Breast epithelium (tissue), 4 donors: ENCODE measurements at places on chromosomes 12 and 14. TPM values are rescaled to one million over a fixed set of nuclear protein-coding genes. Genes with fewer than 3 reads are reported as not detected.
A peak's percentile ranks its signal among the peaks of the same experiment; 100 is the strongest.

The PIP4K2C gene
- total RNA-seq: 13.8 TPM

The CTSG gene
- 0.98 TPM for total RNA-seq

The PTPRR gene
- total RNA-seq: 0.98 TPM

The ESPL1 gene
- total RNA-seq: 1.3 TPM

The FLRT2 gene
- 12.6 TPM for total RNA-seq

The STK38L gene
- 29.4 TPM for total RNA-seq

The COPS7A gene
- total RNA-seq: 72.2 TPM

The NT5DC3 gene
- 12.5 TPM for total RNA-seq

The CLEC1A gene
- 6.9 TPM for total RNA-seq

The TMEM120B gene
- 5.4 TPM for total RNA-seq

The BRI3BP gene
- total RNA-seq: 5.0 TPM

The SYCP3 gene
- 0.33 TPM for total RNA-seq

GRCh38 chr14:81366214-81366613 lies 33.9 kb downstream of the STON2 start:
- DNase-seq: no peak

DNA sequence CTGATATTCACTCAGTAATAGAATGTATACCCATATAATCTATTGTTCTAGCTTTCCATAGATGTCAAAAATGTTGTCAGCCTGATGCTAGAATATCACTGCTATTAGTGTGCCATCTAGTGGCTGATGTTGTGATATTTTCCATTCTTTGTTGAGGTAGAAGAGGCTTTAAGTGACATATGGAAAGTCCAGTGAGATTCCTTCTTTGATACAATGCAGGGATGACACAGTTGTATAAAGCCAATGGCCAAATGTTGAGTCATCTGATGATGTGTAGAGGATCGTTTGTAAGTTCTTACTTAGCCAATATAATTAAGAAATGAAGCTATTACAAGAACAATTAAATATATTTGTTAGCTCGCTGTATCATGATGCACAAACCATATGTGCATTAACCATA lies 58.1 kb upstream of the PCED1B start:
- DNase-seq: no peak

- DNase-seq: no peak
Measured at GRCh38 chr12:7667125-7667524, 1.4 kb upstream of the APOBEC1 start.

DNA sequence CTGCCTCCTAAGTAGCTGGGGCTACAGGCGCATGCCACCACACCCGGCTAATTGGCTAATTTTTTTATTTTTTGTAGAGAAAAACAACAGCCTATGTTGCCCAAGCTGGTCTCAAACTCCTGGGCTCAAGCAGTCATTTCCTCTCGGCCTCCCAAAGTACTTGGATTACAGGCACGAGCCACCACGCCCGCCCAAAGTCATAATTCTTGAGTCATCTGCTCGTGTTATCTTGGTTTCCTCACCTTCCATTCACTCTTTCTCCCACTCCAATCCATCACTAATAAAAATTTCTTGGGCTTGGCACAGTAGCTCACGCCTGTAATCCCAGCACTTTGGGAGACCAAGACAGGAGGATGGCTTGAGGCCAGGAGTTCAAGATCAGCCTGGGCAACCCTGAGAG lies 32.0 kb downstream of the ITGA7 start:
- DNase-seq: no peak

DNA sequence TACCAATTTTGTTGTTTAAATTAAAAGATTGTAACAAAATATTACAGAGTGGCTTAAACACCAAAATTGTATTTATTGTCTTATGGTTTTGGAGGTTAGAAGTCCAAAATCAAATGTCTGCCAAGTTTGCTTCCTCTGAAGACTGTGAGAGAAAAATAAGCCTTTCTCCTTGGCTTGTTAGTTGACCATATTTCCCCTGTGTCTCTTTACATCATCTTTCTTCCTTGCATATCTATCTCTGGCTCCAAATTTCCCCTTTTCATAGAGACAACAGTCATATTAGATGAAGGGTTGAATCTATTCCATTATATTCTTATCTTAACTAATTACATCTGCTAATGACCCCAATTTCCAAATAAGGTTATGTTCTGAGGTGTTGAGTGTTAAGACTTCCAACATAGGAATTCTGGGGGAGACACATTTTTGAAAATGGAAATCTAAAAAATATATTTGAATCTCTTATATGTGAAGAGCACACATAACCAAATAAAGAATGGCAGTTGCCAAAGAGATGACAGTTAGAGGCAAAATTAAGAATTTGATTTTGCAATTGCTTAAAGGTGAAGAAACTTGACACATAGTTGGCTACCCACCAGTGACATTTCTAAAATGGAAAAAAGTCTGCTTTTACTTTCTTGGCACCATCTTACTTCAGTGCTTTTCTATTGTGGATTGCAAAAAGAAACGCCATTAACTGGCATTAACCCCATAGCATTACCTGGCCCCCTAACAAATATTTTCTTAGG lies 407.2 kb downstream of the FSCB start:
- DNase-seq: no peak

GRCh38 chr12:76264611-76265012 lies 83.6 kb downstream of the BBS10 start:
- no peak for DNase-seq

GRCh38 chr14:95523051-95523814 lies 6.8 kb upstream of the SYNE3 start:
- DNase-seq: no peak

GRCh38 chr14:49892301-49892635 lies 614 bp upstream of the ARF6 start:
- DNase-seq: peak; percentile 75

DNA sequence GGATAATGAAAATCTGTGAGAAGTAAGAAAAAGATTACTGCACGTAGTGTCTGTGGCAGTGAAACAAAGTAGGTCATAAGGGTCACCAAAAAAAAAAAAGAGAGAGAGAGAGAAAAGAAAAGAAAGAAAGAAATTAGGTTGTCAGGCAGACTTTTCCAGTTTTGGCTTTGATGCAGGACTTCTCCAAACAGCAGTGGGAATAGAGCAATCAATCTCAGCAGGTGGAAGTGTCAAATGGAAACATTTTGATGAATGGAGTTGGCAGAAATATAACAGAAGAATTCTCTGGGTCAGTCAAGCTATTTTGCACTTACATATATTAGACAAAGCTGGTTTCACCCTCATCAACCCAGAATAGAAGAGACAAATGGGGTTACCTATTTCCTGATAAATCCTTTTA lies 745.8 kb downstream of the SLC6A15 start:
- DNase-seq: no peak

DNA sequence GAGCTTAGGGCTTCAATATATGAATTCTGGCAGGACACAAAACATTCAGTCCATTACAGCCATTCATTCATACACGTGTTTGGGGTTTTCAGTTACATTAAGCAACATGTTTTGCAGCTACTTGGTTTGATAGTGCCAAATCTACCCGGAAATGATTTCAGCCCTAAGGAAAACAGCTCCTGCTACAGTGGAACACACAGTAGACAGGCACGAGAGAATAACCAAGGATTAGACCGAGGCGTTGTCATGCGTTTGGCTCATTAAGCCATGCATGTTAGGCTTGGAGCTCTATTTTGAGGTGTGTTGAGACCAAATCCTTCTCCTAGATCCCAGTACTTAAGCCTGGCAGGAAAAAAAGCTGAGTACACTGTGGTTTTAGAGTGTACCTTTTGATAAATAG lies 177.4 kb downstream of the PRKCH start:
- no peak for DNase-seq

- no peak for DNase-seq
Measured at GRCh38 chr12:93134893-93135285, 205.8 kb upstream of the EEA1 start.

DNA sequence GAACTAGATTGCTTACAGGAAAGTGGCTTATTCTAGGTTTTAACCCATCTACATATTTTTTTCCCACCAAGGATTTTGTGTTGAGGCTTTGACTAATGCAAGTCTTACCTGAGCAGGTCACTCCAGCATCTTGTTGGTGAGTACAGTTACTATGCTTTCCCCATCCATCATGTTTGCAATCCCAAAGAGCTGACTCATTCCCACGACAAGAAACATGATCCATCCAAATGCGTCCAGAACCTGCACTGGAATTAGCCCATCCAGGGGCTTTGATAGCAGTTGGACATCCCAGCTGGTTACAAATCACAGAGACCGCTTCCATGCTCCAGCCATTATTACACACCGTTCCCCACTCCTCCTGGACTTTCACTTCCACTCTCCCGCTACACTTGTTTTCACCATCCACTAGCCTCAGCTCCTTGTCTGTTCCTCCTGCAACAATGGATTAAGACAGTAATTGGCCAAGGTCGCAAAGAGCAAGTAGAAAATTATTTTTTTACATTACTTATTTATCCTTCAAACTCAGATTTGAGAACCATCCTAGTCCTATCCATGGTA lies 2.5 kb downstream of the CD163 start:
- no peak for DNase-seq

DNA sequence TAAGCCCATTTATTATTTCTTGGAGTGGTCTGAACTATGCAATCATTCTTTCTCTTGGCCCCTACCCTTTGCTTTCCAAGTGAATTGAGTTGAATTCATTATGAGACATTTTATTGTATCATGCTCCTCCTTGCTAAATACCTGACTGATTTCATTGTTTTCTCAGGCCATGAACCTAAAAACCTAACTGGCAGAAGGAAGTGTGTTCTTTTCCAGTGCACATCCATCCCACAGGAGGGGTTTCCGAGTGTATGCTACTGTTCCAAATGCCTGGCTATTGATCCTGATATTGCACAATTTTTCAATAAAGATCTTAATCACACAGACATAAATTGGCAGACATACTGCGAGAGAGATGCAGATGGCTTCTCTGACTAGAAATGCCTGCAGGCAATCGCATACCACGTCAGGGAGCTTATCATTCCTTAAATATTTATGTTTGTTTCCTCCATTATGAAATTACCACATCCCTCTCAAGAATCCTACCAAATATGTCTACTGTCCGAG lies 162.2 kb upstream of the EGLN3 start:
- DNase-seq: peak; percentile 34

GRCh38 chr12:9673404-9674225 lies 4.1 kb downstream of the CLEC2D start:
- DNase-seq: no peak

- DNase-seq: no peak
Measured at GRCh38 chr14:106831322-106831720, 1304.9 kb downstream of the TMEM121 start.

DNA sequence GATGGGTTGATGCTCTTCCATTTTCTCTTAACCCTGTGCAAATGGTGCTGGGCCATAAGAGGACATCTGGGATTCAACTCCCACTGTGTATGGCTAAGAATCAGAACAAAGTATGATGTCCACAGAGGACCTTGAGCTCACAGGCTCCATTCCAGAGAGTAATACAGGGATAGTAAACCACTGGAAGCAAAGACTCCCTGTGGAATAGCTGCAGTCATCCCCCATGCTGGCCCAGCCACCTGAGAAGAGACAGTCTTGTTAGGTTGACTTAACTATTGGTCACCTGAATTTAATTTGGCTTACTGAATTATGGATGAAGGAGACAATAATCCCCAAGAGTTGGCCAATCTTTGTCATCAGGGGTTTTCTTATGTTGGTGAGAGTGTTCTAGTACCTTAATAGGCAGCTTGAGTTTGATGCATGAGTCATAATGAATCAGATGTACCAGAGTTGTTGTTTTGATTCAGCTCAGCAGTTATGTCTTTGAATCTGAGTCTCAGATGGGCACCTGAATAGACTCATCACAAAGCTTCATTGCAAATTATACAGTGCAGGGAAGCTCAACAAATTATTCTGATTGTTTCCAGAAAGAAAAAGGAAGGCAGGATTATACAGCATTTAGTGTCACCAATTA lies 122.7 kb downstream of the SSPN start:
- no peak for DNase-seq

DNA sequence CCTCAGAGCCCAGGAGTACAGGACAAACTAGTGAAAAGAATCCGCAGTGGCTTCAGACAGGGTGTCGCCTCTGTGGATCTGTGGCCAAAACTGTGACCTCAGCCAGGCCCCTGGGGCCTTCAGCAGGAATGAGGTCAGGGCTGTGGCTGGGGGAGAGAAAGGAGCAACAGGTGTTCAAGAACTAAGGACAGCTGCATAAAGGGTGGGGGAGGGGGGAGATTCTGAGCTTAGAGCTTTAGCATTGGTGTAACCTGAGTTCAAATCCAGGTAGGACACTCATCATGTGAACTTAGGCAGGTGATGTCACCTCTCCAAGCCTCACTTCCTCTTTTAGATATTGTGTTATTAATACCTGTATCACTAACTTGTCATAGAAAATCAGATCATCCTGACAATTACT lies 40.9 kb upstream of the CORO1C start:
- DNase-seq: no peak

- no peak for DNase-seq
Measured at GRCh38 chr12:127650626-127651025, 616.3 kb upstream of the TMEM132C start.

- DNase-seq: no peak
Measured at GRCh38 chr12:68984796-68985573, 52.0 kb upstream of the CPM start.

- DNase-seq: no peak
Measured at GRCh38 chr14:99698236-99698635, 14.1 kb downstream of the CYP46A1 start.

GRCh38 chr12:4169531-4169930 lies 104.0 kb upstream of the CCND2 start:
- DNase-seq: no peak
